Activated T-helper 1 cell treated with Interleukin-2 at 50 U/mL for 16 hours (primary cell): ENCODE measurements at places on chromosomes 3 and 15.

- no peak for DNase-seq
Observed at GRCh38 chr3:54882129-54882833, 45.6 kb downstream of the LRTM1 start.

DNA sequence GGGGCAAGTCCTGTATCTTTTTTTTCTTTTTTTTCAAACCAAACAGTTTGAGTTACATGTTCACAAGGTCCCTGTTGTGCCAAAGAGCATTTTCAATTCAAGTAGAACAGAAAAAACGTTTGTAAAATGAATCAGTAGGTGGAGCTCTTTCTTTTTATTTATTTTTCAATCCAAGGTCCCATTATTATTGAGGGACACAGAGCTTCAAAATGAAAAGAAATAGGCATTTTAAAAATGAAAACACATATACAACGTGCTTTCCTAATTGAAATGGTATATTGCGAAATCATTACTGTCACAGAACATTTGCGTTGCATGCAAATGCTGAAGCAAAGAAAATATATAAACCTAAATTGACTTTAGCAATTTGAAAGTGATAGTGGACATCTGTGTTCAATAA lies 711.0 kb downstream of the MECOM start:
- DNase-seq, result no peak

- no peak for DNase-seq
Observed at GRCh38 chr3:194141415-194142155, 5.6 kb downstream of the HES1 start.

- no peak for DNase-seq
Observed at GRCh38 chr15:45397116-45397665, 18.8 kb upstream of the GATM start.

GRCh38 chr3:43432462-43432861 lies 146.1 kb downstream of the SNRK start:
- no peak for DNase-seq

DNA sequence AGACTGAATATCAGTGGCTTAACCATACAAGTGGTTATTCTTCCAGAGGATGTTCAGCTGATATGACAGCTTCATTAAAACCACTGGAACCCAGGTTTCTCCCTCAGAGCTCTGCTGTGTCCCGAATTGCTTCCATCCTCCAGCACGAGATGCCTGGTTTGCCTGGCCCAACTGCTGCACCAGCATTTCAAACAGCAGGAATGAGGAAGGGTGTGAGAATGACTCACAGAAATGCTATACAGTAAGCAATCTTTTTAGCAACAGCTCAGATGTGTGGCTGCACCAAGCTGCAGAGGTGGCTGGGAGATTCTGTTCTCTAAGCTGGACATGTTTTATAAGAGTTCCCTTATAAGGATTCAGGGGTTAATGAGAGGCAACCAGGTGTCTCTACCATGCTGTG lies 271.0 kb downstream of the GABRG3 start:
- DNase-seq, result no peak

DNA sequence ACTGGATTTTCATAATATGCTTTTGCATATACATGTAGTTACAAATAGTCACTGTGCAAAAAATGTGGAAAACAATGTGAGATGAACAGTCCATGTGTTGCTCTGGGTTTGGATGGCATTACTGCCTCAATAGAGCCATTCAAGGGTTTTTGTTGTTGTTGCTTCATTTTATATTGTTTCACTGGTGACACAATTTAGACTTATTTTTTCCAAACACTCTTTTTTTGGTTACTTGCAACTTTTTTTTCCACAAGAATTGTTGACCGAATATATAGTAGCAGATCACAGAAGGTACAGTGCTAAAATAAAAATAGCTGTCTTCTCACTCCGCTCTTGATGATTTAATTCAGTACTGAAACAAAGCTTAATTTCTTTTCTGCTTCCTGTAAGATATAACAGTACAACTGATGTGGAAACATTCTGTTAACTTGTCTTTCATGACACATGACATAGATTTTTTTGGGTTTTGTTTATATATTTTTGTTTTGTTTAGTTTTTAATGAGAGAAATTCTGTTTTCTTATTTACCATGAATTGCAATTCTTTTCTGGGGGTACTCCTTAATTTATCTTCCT lies 618.6 kb downstream of the NAALADL2 start:
- no peak for DNase-seq

DNA sequence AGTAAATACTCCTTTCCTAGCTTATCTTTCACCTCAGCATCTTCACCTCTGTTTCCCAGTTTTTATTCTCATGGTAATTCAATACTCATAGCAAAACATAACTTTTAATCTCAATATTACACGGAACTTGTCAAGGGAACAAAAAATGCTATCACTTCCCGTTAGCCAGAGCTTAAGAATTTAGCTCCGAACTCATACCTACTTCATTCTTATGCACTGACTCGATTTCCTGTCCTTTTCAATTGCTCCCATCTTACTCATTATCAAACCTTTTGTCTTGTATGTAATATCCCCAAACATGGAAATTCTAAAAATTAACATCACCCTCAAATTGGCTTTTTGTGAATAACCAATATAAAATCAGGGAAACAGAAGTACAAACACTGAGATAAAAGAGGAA lies 28.2 kb downstream of the MYEF2 start:
- no peak for DNase-seq

- DNase-seq, result no peak
Observed at GRCh38 chr15:88423331-88423730, 43.9 kb downstream of the MRPL46 start.

DNA sequence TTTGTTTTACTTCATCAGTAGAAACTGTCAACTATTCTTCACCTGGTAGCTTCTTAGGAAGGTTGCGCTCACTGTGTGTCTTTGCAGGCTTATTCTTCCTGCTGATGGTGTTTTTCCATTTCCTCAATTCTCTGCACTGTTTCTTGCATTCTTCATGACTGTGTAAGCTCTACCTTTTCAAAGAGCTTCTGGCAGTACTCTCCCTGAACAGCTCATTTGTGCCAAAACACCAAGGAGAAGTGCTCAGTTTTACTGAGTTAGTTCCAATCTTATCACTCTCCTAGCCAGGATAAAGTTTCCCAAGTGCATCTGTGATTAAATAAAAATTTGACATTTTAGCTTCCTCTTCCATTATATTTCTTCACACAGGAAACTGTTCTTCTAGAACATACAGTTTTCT lies 339.8 kb downstream of the EPHA3 start:
- DNase-seq, result no peak

GRCh38 chr3:164332831-164333802 lies 745.2 kb downstream of the SI start:
- DNase-seq, result no peak

GRCh38 chr3:46500656-46501635 lies 3.2 kb downstream of the RTP3 start:
- DNase-seq, result no peak

DNA sequence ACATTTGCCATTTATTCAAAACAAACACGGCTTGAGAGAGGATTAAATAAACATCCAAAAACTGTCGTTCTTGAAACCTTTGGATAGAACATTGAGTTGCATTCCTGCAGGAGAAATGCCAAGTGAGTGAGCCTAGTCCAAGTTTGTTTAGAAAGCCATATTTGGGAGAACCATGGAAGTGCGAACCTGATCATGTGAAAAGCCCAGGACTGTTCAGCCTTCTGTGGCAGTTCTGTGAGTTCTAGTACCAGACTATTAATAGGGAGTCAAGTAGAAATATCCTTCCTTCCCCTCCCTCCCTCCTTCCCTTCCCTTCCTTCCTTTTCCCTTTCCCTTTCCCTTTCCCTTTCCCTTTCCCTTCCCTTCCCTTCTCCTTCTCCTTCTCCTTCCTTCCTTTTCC lies 470.4 kb downstream of the LPP start:
- no peak for DNase-seq

- no peak for DNase-seq
Observed at GRCh38 chr3:141286856-141287255, 55.2 kb downstream of the PXYLP1 start.

DNA sequence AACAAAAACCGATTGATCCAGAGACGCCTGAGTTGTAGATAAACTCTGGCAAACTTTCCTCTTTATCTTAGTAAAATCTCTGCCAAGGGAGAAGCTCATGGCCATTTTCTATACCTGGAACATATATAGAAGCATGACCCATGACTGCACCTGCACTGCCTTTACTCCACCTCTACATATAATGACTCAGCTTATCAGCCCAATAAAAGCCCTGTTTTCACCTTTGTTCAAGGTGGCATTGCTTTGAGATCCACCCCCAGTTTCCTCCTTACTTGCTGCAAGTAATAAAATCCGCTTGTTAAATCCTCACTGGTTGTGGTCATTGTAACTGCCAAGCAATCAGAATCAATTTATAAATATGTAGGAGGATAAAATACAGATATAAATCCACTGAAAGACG lies 1280.4 kb downstream of the NSUN3 start:
- DNase-seq, result no peak

- no peak for DNase-seq
Observed at GRCh38 chr3:82137861-82138260, 376.4 kb upstream of the GBE1 start.

DNA sequence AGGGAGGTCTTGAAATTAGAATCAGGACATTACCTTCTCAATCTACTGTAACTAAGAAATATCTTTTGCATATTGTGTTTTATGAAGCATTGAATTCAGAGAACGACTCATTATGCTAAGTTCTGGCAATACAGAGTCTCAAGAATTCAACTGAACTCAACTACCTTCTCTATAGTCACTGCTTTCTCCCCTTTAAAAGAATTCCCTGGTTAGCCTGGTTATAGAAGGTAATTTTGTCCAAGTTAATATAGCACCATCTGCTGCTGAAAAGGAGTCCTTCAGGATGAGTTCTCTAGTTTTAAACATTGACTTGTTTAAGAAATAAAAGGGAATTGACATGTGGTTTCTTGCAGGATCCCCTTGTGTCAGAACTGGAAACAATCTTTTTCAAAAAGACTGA lies 60.2 kb downstream of the IL16 start:
- DNase-seq, result no peak

DNA sequence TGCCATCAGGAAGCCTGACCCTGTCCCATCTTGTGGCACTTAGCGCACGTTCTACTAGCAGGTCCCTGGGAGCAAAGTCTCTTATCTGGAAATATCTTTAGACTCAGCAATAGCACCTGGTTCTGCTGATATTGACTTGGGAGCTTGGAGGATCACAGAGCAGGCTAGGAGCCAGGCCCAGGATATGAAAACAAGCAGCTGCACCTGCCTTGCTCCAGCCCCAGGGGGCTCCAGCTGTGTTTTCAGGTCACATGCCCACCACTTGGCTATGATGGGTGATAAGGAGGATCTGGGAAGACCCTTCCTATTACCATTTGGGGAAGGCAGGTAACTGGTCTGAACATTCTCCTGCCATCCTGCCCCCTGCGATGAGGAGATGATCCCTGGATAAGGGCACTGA lies 87.8 kb downstream of the C3orf70 start:
- no peak for DNase-seq

DNA sequence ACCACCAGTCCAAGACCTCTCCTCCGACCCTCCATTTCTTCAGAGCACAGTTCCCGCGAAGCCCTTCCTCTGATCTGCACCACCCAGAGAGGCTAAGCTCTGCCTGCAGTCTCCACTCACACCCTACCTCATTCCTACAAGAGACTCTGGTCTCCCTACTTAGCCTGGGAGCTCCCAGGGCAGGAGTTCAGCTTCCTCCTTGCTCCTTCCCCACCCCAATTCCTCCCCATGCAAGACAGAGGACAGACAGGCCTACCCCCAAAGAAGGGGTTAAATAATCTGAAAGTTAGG lies 12.6 kb upstream of the VIPR1 start:
- DNase-seq, result no peak

GRCh38 chr15:35909414-35909813 lies 363.4 kb upstream of the DPH6 start:
- DNase-seq, result no peak

GRCh38 chr15:27238707-27239423 lies 267.9 kb downstream of the GABRG3 start:
- DNase-seq, result no peak

- DNase-seq, result no peak
Observed at GRCh38 chr3:157029365-157029790, 130.6 kb downstream of the CCNL1 start.

DNA sequence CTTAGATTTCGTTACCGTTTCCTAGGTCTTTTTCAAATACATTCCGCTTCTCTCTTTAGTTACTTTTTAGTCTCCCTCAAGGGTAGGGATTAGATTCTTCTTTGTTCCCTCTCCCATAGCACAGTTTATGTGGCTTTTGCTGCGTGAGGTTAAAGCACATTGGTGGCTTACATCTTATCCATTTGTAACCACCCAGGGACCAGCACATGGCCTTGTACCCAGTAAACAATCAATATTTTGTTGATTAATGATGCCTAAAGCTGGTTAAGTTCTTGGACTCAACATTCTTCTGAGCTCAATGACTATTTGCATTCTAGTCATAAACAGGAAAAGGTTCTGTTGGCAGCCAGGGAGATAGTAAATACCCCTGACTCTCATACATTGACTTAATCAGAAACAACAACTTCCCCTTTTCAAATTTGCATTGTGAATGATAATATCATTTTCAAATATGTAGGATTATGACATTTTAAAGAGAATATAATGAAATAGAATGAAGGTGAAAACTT lies 60.2 kb downstream of the CACNA1D start:
- no peak for DNase-seq

DNA sequence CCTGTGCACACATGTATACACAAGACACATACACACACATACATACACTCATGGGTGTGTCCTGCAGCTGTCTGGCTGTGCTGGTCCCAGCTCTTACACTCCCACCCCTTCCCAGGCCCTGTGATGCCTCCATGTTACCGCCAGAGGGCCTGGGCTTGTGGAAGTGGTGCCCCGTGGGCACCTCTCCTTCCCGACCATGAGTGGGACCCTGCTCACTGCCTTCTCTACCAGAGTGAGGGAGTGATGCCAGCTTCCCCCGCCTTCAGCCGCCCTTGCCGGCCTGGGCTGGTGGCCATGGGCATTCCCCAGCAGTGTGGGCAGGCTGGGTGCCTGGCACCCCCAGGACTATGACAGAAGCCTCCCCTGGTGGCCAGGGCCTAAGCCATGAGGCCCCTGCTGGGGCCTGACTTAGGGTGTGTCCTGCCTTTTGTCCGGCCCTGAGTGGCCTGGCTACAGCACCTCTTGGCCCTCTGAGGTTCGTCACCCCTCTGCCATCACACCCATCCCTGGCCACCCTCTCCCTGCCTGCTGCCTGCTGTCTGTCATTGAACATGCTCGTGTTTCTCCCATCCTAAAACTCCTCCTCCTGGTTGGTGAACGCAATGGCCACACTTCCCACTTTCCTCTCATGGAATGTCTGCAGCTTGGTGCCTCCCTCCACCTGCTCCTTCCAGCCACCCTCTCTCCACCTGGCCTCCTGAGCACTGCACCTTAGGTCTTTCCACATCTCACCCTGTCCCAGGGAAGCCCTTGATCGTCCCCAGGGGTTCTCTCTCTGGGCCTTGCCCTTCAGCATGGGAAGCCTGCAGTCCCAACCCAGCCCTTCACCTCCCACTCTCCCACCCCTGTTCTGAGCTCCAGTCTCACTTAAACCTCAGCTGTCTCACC lies 14.6 kb downstream of the HDAC11 start:
- DNase-seq, result no peak

DNA sequence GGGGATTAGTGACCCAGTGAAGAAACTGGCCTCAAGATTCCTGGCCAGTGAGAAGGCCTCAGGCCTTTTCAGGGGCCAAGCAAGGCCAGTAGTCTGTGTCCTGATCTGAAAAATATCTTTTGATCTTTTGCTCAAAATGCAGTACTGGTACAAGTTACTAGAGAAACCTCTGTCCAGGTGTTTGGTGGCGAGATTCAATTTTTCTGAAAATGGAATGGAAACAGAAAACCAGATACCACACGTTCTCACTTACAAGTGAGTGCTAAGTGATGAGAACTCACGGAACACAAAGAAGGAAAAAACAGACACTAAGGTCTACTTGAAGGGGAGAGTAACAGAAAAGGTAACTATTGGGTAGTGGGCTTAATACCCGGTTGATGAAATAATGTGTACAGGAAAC lies 463.4 kb downstream of the ZIC1 start:
- no peak for DNase-seq
